ENCODE measurements at places on chromosomes 5 and 9.

GRCh38 chr5:72041654-72042053 is 65.6 kb upstream of the MAP1B start:
- no peak for DNase-seq
- H3K36me3 ChIP-seq, result no peaks in the 10 kb centered on the region
- no peak overlapping the region for H3K4me3 ChIP-seq
- no peaks in the 10 kb centered on the region for H3K4me1 ChIP-seq
- H3K27me3 ChIP-seq, result no peaks in the 10 kb centered on the region

GRCh38 chr5:172078726-172079345 is 72.4 kb upstream of the FBXW11 start:
- DNase-seq, result no peak
- peak overlapping the region; percentile 27 for H3K27ac ChIP-seq
- peaks cover 76% of the 10 kb centered on the region for H3K36me3 ChIP-seq
- no peaks in the 10 kb centered on the region for H3K4me1 ChIP-seq
- no peaks in the 10 kb centered on the region for H3K27me3 ChIP-seq

DNA sequence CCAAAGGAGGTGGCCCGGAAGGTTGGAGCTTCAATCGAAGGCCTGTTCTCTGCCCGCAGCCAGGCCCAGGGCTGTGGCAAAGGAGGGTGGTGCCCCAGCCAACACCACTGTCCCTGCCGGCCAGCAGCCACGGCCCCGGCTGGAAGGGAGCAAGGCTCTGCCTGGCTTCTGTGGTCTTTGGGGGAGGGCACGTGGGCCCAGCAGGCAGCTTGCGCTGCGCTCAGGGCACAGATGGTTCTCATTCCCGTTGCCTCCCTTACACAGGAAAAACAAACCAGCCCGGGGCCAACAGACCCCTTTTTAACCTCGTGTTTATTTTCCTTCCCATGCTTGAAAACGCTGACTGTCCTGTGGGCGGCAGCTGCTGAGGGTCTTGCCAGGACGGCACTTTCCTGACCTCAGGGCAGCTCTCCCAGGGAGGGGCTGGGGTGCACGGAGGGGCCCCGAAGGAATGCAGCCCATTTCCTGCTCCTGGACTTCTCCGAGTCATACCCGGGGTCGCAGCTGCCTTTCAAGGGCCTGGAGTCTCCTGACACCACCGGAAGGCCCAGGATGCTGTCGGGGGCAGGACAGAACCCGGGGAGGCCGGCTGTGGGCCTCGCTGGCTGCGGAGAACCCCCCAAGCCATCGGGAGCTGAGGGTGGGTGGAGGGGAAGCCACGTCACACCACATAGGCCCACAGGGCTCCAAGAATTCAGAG is 1.1 kb upstream of the GPSM1 start:
- no peaks in the 10 kb centered on the region for H3K36me3 ChIP-seq
- H3K4me3 ChIP-seq, result no peak overlapping the region
- peaks cover 11% of the 10 kb centered on the region for H3K4me1 ChIP-seq
- no peak for DNase-seq

GRCh38 chr5:147659166-147659929 is 123.2 kb downstream of the JAKMIP2 start:
- no peak overlapping the region for H3K27ac ChIP-seq
- DNase-seq, result no peak
- no peaks in the 10 kb centered on the region for H3K27me3 ChIP-seq
- no peaks in the 10 kb centered on the region for H3K4me1 ChIP-seq
- no peak overlapping the region for H3K4me3 ChIP-seq

DNA sequence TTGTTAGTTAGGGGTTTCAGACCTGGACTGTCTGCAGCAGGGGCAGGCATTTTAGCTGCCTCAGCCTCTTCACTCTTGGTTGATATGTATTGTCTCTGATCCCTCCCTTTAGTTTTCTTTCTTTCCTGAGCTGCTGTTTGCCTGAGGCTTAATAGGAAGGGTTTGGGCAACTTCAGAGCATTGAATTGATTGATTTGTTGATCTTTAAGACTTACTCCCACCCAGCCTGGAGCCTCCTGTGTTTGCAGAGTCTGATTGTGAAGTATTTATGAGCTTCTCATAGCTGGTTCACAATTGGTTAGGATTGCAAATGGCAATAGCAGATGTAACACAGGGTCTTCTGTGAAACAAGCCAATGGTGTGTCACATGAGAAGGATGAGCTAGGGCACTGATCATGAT is 671.8 kb upstream of the SEMA6A start:
- no peaks in the 10 kb centered on the region for H3K36me3 ChIP-seq
- H3K4me3 ChIP-seq, result no peak overlapping the region
- H3K27me3 ChIP-seq, result no peaks in the 10 kb centered on the region
- no peak overlapping the region for H3K27ac ChIP-seq

DNA sequence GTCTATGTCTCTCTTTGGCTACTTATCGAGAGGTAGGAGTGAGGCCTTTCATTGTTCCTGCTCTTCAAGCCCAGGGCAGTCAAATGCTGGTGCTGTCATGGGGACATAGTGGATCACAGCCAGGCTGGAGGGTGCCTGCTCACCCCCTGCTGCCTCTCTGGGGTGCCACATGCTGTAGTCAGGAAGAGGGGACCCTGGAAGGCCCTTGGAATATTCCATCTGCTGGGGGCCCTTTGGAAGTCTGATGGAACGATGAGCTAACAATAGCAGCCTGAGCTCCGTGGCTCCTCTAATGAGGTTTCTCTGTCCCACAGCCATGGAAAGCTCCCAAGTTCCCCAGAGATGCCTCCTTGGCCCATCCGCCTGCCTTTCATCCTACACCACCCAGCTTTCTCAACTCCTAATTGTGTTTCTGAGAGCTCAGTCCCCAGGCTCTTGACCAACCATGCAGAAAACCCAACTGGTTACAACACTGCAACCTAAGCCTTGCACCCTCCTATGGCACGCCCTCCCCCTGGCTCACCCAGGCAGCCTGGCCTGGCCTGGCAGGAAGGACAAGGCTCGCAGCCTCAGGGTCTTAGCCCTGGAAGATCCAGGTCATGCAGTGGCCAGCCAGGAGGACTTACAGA is 91.7 kb downstream of the NRG2 start:
- H3K36me3 ChIP-seq, result no peaks in the 10 kb centered on the region
- no peak for DNase-seq
- H3K4me3 ChIP-seq, result no peak overlapping the region
- H3K4me1 ChIP-seq, result no peaks in the 10 kb centered on the region
- no peak overlapping the region for H3K27ac ChIP-seq
- peaks cover 4% of the 10 kb centered on the region for H3K27me3 ChIP-seq

DNA sequence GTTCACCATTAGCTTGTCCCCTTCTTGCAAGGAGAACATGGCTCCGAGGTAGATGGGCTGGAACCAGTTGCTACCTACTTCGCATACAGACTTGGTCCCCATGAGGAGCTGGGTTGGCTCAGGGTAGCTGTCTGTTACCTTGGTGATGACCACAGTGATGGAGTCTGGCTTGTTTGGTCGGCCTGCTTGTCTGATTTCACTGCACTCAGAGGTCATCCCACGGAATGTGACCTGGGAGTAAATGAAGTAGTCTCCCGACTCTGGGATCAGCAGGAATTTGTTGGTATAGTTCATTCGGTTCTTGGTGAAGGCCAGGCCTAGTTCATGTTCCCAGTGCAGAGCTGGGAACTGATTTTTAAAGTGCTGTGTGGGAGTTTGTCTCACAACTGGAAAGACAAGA is 15.3 kb downstream of the TNFSF15 start:
- H3K4me1 ChIP-seq, result no peaks in the 10 kb centered on the region
- DNase-seq, result no peak
- no peaks in the 10 kb centered on the region for H3K36me3 ChIP-seq
- no peaks in the 10 kb centered on the region for H3K27me3 ChIP-seq

- H3K36me3 ChIP-seq, result no peaks in the 10 kb centered on the region
- no peak overlapping the region for H3K27ac ChIP-seq
- H3K4me1 ChIP-seq, result no peaks in the 10 kb centered on the region
- peaks cover 7% of the 10 kb centered on the region for H3K27me3 ChIP-seq
Observed at GRCh38 chr5:1651971-1652872, 128.5 kb upstream of the LPCAT1 start.

DNA sequence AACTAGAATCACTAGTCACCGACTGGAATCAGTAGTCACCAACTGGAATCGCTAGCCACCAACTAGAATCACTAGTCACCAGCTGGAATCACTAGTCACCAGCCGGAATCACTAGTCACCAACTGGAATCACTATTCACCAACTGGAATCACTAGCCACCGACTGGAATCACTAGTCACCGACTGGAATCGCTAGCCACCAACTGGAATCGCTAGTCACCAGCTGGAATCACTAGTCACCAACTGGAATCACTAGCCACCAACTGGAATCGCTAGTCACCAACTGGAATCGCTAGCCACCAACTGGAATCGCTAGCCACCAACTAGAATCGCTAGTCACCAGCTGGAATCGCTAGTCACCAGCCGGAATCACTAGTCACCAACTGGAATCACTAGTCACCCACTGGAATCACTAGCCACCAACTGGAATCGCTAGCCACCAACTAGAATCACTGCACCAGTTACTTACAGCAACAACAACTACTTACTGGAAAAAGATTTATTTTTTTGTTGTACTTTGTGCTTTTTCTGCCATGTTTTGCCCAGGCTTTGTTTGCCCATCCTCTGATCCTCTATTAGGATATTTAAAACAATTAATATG is 25.7 kb upstream of the FLT4 start:
- peaks cover 7% of the 10 kb centered on the region for H3K27me3 ChIP-seq
- DNase-seq, result no peak
- no peaks in the 10 kb centered on the region for H3K4me1 ChIP-seq
- H3K4me3 ChIP-seq, result no peak overlapping the region

DNA sequence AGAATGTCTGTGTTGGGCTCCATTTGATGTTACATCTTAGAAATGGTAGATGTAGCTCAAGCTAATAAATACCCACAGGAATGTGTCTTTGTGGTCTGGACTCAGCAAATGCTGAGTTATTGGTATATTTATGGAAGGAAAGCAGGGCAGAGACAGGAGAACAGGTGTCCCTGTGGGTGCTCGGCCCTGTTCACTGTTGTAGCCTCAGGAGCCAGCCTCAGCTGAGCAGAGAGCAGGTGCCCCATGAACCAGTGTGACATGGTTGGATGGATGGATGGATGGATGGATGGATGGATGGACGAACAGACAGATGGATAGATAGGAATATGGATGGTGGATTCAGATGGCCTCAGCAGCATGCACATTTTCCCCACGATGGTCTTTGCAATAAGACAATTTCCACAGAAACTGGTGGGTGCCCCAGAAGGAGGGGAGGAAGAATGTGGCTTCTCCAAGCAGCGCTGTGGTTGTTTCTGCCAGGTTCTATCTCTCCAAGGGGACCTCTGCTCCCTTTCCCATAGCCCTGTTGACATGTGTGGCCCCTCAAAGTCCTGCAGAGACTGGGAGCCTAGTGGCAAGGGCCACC is 8.2 kb upstream of the IRF1 start:
- DNase-seq, result no peak
- H3K4me1 ChIP-seq, result peaks cover 46% of the 10 kb centered on the region
- H3K27me3 ChIP-seq, result no peaks in the 10 kb centered on the region
- H3K27ac ChIP-seq, result peak overlapping the region; percentile 31
- no peaks in the 10 kb centered on the region for H3K36me3 ChIP-seq

DNA sequence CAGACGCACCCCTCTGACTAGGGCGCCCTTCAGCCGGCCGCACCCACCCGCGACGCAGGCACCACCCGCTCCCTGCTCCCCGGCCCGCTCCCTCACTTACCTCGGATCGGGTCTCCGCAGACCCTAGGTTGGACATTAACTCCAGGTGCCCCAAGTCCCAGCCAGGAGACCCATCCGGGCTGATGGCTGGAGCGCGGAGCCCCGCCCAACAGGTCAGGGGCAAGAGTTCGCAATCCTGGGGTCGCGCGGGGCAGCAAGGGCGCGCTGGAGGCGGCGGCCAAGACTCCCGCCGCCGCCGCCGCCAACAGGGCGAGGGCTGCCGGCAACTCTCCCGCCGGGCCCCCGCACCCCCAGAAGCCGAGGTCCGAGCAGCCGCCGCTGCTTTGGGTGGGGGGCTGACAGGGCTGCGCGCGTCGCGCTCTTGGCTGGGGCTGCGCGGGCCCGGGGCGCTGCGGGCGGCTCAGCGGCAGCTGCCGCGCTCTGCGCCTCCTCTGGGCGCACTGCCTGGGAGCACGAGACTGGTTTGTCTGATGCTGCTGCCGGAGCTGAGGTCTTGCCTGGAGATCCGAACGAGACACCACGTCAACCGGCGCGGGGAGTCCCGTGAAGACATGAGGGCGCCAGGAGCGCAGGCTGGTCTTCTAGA is at the start of gene GDNF:
GDNF (minus strand) TSS at position 635 of the 646 bp plus-strand sequence. CDS start 5,245 bp downstream, outside the sequence.
- H3K4me3 ChIP-seq, result no peak within 1 kb of the TSS
- no peak for DNase-seq
- no peaks in the 10 kb centered on the region for H3K36me3 ChIP-seq
- peaks cover 9% of the 10 kb centered on the region for H3K4me1 ChIP-seq
- no peak within 1 kb of the TSS for H3K27ac ChIP-seq
- H3K27me3 ChIP-seq, result peaks cover 34% of the 10 kb centered on the region

DNA sequence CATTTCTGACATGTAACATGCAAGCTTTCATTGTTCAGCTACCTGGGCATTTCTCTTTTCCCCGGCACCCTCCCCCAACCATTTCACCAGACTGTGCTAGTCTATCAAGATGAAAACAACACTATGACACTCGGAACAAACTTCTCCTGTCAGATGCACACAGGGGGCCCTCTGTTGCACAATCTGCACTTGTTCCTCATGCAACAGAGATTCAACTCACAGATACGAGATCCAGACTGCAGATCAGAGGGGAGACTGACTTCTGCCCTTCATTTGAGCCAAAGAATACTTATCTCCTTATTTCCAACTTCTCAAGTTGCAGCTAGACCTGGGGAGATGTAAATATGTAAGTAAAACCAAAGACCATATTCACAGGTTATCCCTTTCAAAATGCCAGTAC is 15.7 kb upstream of the FST start:
- no peak overlapping the region for H3K27ac ChIP-seq
- no peak overlapping the region for H3K4me3 ChIP-seq
- no peaks in the 10 kb centered on the region for H3K36me3 ChIP-seq
- no peak for DNase-seq
- no peaks in the 10 kb centered on the region for H3K4me1 ChIP-seq
- no peaks in the 10 kb centered on the region for H3K27me3 ChIP-seq

DNA sequence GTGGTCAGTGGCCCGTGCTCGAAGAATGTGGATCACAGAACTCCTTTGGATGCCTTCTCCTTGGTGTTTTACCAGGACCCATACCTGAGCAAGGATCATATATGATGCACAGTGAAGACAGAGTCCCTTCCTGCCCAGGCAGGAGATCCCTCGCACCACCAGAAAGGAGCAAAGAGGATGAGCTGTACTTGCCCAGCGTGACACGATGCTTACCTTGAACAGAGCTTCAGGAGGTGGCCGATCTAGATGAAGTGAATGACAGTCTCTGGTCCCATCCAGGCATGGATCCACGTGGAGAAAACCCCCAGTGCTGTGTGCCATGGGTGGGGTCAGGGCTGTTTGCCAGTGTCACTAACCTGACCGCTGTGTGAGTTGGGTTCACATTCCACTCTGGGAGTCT is 455.4 kb downstream of the GADD45G start:
- no peak overlapping the region for H3K4me3 ChIP-seq
- DNase-seq, result no peak
- no peak overlapping the region for H3K27ac ChIP-seq
- no peaks in the 10 kb centered on the region for H3K27me3 ChIP-seq
- no peaks in the 10 kb centered on the region for H3K36me3 ChIP-seq

DNA sequence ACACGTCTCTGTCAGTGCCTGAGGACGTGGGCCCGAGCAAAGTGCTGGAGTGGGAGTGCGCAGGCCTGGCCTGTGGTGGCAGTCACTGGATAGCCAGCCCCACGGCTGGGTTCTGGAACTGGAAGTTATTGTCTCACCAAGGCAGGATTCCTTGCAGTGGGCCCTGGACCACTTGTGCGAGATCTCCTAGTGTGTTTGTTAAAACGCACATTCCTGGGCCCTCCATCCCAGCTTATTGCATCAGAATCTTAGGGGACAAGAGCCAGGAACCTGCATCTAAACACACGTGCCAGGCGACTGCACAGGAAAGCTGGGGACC is 26.9 kb downstream of the PTPA start:
- H3K36me3 ChIP-seq, result peaks cover 21% of the 10 kb centered on the region
- H3K4me3 ChIP-seq, result no peak overlapping the region
- no peak for DNase-seq
- H3K27me3 ChIP-seq, result no peaks in the 10 kb centered on the region
- H3K27ac ChIP-seq, result no peak overlapping the region
- H3K4me1 ChIP-seq, result peaks cover 33% of the 10 kb centered on the region
